ENCODE measurements at places on chromosomes 4 and X. TPM values are rescaled to one million over a fixed set of nuclear protein-coding genes. Genes with fewer than 3 reads are reported as not detected.

The MBTPS2 gene
- total RNA-seq: 4.8 TPM

- peak; percentile 85 for DNase-seq
Measured at GRCh38 chr4:2829321-2829932, 14.2 kb upstream of the ADD1 start.

GRCh38 chrX:23803931-23804381 lies 21.0 kb downstream of the SAT1 start:
- no peak for DNase-seq

DNA sequence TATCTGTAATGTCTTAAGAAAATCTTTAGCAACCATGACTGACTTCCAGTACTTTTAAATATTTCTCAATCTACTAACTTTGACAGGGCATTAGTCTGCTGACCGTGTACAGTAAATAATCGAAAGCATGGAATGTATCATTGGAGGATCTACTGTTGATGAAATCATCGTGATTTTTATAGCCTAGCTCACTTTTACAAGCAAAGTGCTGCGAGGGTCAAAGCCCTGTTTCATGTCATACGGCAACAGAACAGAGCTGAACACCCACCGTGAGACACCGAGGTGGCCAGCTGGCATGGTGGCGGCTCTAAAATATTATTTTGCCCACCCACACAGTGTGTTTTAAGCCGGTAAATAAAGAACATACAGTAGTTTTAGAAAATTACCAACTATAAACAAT lies 679.3 kb downstream of the FAT4 start:
- no peak for DNase-seq

The ARMCX2 gene
- total RNA-seq: 14.1 TPM

DNA sequence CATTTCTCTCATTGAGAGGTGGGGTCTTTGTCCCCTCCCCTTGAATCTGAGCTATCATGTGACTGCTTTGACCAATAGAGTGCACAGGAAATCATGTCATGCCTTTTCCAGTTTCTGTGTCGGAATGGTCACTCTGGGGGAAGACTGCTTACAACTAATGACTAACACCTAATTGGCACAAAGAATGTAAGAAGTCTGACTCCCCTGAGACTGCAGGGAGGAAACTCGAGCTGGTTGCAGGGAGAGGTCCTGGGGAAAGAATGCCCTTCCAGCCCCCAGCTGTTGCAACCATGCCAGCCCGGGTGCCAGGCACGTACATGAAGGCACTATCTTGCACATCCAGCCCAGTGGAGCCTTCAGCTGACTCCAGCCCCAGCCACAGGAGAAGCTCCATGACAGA lies 254.2 kb downstream of the DHX15 start:
- no peak for DNase-seq
